ENCODE measurements at places on chromosomes 3 and 15.

DNA sequence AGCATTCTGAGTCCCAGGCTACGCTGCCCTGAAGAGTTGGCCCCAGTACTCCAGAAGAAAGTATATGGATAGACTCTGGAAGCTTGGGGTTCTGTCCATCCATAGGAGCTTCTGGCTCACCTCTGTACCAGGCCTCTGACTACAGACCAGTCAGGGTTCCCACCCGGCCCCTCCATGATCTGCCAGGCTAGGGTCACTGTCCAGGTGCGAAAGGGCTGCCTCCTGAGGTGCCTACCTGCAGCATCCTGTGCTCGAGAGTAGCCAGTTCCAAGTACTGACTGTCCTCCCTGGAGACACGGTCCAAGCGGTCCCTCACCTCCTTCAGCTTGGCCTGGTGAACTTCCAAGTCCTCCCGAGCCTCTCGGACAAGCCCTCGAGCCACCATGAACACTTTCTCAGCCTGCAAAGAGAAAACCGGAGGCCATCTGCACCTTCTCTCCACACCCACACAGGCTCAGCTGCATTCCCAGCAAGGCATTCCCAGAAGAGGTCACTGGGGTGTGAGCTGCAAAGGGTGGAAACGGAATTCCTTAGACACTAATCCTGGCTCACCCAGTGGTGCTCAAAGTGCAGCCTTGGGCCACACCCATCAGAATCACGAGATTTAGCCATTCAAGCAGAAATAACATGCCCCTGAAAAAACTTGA is 3.7 kb upstream of the PLXNB1 start:
- DNase-seq, result no peak

DNA sequence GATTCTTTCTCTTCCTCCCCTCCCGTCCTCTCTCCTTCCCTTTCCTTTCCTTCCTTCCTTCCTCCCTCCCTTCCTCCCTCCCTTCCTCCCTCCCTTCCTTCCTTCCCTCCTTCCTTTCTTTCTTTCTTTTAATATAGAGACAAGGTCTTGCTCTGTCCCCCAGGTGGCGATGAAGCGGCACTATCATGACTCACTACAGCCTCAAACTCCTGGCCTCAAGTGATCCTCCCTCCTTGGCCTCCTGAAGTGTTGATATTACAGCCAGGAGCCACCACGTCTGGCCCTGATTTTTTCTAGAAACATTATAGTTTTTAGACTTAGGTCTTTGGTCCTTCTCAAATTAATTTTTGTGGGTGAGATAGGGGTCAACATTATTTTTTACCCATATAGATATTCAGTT is 15.5 kb downstream of the GRM2 start:
- no peak for DNase-seq

DNA sequence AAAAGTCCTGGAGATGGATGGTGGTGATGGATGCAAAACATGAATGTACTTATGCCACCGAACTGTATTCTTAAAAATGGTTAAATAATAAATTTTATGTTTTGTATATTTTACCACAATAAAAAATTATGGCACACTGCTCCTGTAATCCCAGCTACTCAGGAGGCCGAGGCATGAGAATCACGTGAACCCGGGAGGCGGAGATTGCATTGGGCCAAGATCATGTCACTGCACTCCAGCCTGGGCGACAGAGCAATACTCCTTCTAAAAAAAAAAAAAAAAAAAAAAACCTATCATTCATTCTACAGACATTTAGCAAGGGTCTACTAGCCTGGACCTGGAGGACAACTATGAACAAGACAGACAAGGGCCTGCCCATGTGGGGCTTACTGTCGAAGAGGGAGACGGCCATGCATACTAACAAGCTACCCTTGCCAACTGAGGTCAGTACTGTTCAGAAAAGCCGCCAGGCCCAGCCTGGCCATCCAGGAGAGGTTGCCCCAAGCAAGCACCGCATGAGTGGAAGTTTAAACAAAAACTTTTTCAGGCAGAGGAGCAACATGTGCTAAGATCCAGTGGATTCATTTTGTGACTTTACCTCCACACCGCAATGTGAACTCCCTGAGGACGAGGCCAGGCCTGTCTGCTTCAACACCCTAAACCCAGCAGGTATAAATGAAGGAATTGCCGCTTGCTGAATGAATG is 2.8 kb upstream of the NEK4 start:
- DNase-seq, result no peak

- no peak for DNase-seq
These were observed 25.1 kb downstream of the LRRFIP2 start for GRCh38 chr3:37149257-37149656.

- no peak for DNase-seq
These were observed 354.2 kb upstream of the IL12A start for GRCh38 chr3:159634483-159634882.

DNA sequence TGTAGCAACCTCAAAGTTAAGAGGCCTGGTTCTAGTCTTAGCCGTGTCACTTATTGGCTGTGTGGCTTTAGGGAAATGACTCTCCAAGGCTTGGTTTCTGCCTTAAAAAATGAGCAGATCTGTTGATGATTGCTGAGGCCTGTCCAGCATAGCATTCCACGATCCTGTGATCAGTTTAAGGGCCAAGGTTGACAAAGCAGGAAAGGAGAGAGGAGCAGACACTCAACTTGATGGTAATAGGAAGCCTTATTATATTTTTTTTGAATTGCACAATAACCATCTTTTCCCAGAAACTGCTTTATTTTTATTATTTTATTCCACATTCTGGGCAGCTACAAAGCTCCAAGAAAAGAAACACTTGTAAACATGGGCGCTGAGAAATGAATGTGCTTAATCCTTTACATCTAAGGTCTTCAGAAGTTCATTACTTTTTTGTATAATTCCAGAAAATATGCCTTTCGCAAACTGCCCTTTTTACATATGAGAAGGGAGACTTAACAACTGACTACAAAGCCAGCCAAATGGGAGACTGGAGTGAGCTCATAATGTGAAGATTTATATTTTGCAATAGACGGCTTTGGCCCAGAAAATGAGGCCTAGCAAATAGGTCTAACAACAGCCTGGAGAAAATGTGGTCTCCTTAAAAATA is 241.0 kb downstream of the ATP8B4 start:
- no peak for DNase-seq

All from HEK293T (cell line).